Osteocyte (in vitro differentiated cells): ENCODE measurements at places on chromosomes 11 and 22. TPM values are rescaled to one million over a fixed set of nuclear protein-coding genes. Genes with fewer than 3 reads are reported as not detected.

The UPK3A gene
- total RNA-seq, result not detected in 2 replicates

The RIMBP3B gene
- 0.47 and 0.59 TPM in 2 replicates for total RNA-seq

The PRR5 gene
- total RNA-seq, result 13.5 and 14.8 TPM in 2 replicates

- no peak overlapping the region for H3K27ac ChIP-seq
- peak; percentile 70 for DNase-seq
- peaks cover 15% of the 10 kb centered on the region for H3K27me3 ChIP-seq
- no peak overlapping the region for H3K4me3 ChIP-seq
- peaks cover 11% of the 10 kb centered on the region for H3K4me1 ChIP-seq
- H3K36me3 ChIP-seq, result no peaks in the 10 kb centered on the region
Observed at GRCh38 chr11:2777386-2777785, 77.6 kb upstream of the KCNQ1OT1 start.

GRCh38 chr11:44628730-44629700, 63.6 kb downstream of the CD82 start:
- H3K4me3 ChIP-seq, result no peak overlapping the region
- peak; percentile 65 for DNase-seq
- H3K4me1 ChIP-seq, result peaks cover 24% of the 10 kb centered on the region

- H3K27ac ChIP-seq, result no peak overlapping the region
- H3K4me1 ChIP-seq, result peaks cover 27% of the 10 kb centered on the region
- H3K36me3 ChIP-seq, result no peaks in the 10 kb centered on the region
- no peaks in the 10 kb centered on the region for H3K27me3 ChIP-seq
- no peak for DNase-seq
Observed at GRCh38 chr22:46535876-46536536, 1.4 kb downstream of the CELSR1 start.

- no peak overlapping the region for H3K27ac ChIP-seq
- DNase-seq, result no peak
- H3K27me3 ChIP-seq, result peaks cover 5% of the 10 kb centered on the region
- no peak overlapping the region for H3K4me3 ChIP-seq
- H3K4me1 ChIP-seq, result peaks cover 13% of the 10 kb centered on the region
Observed at GRCh38 chr11:101706541-101706940, 122.7 kb upstream of the TRPC6 start.

- H3K4me1 ChIP-seq, result peaks cover 54% of the 10 kb centered on the region
- peak overlapping the region; percentile 80 for H3K27ac ChIP-seq
- peaks cover 4% of the 10 kb centered on the region for H3K27me3 ChIP-seq
Observed at GRCh38 chr22:18060646-18061620, 16.9 kb upstream of the PEX26 start.

DNA sequence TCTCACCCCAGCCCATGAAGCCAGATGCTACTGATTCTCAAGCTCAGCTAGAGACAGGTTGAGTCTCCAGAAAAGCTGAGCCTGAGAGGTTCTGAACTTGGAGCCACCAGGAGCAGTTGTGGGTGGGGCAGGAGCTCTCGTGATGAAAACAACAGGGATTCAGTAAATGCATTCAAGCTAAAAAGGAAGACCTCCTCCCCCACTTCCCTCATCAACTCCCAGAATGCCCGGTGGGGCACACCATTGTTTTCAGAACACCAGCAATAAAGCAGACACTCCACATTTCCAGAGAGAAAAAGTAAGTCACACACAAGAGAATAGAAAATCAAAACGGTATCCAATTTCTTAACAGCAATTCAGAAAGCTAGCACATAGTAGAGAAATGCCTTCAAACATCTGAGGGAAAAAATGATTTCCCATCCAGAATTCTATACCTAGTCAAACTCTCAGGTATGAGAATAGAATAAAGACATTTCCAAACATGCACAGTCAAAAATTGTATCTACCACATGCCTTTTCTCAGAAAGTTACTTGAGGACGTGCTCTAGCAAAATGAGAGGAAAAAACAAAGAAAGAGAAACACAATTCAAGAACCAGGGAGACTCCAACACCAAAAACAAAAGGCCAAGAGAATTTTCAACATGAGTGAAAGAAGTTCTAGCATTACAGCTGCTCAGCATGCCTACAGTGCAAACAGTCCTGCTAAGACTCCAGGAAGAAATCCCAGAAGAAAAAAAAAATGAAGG, 56.8 kb downstream of the CDKN1C start:
- H3K36me3 ChIP-seq, result peaks cover 4% of the 10 kb centered on the region
- peaks cover 32% of the 10 kb centered on the region for H3K4me1 ChIP-seq
- DNase-seq, result no peak
- H3K27me3 ChIP-seq, result no peaks in the 10 kb centered on the region

GRCh38 chr11:119024430-119025098, 6.0 kb downstream of the TRAPPC4 start:
- peaks cover 21% of the 10 kb centered on the region for H3K36me3 ChIP-seq
- no peak overlapping the region for H3K27ac ChIP-seq
- no peak for DNase-seq
- H3K4me3 ChIP-seq, result no peak overlapping the region
- H3K27me3 ChIP-seq, result no peaks in the 10 kb centered on the region

DNA sequence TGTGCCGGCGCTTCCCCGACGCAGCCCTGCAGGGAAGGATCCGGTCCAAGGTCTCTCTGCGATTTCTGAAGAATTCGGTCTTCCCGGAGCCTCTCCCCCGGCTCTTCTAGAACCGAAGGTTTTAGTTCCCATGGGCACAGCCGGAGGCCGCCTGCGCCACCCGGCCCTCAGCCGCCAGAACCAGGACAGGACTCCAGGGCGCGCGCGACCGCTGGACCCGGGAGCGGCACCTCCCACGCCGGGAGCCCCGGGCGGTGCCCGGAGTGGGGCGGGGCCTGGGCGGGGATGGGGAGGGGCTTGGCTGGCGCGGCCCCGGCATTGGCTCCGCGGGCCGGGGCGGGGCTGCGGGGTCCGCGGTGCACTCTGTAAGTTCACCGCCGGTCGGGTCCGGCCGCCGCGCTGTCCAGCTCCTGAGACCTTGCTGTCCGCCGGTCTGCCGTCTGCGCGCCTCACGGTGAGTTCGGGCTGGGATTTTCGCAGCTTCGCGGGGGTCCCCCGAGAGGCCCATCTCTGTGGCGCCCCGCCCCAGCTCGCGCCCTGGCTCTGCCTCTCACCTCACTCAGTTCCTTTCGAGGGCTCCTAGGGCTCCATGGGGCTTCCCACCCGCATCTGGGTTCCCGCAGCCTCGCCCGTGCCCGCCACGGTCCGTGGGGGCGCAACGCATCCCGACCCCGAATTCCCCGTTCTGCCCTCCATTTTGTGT, at the start of gene CDC42EP2:
Gene CDC42EP2 (plus strand): TSS at position 366 of the 703 bp plus-strand sequence. CDS start 6,033 bp downstream, outside the sequence.
- peaks cover 43% of the 10 kb centered on the region for H3K4me1 ChIP-seq
- DNase-seq, result peak; percentile 95
